ENCODE measurements at places on chromosomes 1 and 21.

DNA sequence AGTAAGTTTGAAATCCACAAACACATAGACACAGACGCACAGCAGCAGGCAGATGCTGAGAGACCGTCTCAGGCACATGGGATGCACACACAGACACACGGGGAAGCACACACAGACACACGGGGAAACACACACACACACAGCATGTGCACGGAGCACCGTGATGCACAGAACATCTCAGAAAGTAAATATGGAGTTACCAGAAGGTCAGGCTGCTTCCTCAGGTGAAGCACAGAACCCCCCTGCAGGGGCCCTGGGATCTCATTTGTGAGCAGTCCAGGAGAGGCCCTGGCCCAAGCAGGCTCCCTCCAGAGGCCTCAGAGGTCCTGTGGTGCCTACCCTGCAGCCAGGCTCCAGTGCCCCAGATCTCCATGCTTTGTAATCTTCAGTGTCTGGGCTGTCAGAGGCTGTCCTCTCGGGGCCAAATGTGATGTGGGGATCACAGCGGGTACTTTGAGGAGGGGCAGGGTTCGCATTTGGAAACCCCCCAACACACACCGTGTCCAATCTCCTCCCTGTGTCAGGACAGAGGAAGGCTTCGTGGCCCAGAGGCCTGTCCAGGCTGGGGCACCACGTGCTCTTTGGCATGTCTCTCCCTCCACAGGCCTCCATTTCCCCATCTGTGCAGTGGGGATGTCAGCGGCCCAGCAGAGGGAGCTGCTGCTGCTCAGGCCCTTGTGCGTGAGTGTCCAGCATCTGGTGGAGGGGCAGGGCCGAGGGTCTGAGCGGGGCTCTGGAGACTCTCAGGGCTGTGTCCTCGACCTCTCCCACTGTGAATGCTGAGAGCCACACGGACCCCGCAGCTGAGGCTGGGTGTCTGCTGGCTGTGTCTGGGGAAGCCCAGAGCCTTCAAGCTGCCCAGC, 23.0 kb upstream of the PRSS38 start:
- DNase-seq, result no peak

- no peak for DNase-seq
These were observed 442.1 kb upstream of the NR5A2 start for GRCh38 chr1:199585392-199585791.

DNA sequence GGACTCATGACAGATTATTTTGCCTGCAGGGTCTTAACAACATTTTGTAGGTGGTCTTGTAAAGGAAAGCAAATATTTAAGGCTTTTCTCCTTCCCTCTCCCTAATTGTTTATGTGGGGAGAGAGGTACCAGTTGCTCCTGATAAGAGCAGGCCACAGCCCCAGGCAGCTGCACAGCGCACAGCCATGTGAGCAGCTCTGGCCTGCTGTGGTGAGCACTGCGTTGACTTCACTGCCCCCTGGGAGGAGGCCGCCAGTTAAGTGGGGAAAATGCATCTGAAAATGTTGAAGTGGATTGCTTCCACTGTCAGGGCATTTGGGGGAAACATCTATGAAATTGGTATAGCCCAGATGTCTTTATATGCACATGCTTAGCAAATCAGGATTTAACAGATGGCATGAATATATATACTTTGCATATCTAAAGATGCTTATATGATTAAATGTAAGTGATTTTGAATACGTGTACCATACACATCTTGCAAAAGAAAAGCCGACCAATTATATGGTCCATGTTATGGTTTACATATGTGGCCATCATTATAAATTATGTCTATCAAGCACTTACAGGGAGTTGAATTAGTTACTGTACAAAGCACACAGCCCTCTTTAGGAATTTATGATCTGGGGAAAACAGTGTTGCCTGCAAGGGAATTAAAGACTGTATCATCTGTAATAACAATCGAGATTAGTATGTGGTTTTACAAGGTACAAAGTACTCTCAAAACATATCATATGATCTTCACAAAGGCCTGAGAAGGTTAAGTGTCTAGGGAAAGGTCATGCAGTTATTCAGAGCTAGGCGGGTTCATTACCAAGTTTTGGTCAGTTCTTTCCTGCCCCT, 132.1 kb downstream of the RHOU start:
- no peak for DNase-seq

GRCh38 chr1:203057911-203058675, 27.7 kb downstream of the MYOG start:
- no peak for DNase-seq

- no peak for DNase-seq
These were observed 16.7 kb downstream of the SPATA21 start for GRCh38 chr1:16420424-16421118.

DNA sequence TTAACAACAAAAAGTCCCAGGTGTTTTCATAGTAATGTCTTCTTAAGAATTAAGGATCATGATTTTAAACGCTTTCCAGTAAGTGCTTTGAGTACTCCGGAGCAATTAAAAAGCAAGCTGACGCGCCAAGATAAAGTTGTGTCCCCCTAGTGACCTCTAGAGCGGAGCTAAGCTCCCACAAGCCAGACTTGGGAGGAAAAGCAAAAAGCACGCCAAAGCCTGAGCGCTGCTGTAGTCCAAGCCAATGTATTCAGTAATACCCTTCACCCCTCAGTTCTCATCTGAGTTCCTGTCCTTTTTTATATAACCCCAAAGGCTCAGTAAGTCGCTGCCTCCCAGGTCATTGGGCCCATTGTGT, 3.5 kb upstream of the SLC44A5 start:
- DNase-seq, result no peak

- no peak for DNase-seq
These were observed 46.1 kb upstream of the KAZN start for GRCh38 chr1:14552246-14552965.

DNA sequence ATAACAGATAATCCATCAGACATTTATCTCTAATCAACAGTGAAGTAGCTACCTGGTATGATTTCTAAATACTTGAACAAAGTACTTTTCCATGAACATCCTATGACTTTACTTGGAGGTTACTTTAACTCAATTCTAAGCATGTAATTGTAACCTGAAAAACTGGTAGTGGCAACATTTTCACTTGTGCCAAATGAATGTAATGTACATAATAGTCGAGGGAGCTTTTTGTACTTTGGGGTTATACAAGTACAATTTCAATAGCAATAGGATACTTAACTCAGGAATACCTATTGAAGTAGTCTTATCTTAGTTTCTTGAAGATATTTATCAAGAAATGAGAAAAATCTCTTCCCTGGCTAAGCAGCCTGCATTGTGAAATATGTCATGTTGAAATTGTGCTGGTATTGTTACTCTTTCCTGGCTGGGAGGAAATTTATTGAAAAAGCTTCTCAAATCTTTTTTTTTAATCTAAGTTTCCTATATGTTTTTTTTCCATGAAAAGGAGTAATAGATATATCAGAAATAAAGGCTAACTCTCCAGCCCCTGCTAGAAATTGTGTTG, 33.7 kb upstream of the CACYBP start:
- DNase-seq, result no peak

DNA sequence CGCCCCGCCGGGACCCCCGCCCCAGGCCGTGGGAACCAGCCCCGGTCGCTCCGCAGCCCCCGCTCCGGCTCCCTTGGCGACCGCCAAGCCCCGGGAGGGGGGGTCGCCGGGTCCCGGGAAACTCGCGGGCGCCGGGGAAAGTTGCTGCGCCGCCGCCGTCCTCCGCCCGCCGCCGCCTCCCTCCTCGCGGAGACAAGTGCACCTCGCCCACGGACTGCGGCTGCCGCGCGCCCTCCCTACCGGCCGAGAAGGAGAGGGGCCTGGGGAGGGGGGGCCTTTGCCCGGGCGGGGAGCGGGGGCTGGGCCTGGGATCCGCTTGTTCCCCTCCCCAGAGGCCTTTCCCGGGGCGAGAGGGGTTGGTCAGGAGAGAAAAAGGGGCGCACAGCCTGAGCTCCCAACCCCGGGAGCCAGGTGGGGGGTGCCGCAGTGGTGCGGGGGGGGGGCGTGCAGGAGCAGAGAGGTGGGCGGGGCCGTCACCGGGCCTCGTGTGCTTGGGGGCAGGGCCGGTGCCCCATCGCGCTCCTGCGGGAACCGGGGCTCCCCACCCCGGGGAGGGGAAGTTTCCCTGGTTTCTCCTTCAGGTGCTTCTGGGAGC, 592 bp downstream of the AGRN start:
- peak; percentile 36 for DNase-seq

GRCh38 chr1:114345930-114346479, 165.0 kb downstream of the TRIM33 start:
- no peak for DNase-seq

DNA sequence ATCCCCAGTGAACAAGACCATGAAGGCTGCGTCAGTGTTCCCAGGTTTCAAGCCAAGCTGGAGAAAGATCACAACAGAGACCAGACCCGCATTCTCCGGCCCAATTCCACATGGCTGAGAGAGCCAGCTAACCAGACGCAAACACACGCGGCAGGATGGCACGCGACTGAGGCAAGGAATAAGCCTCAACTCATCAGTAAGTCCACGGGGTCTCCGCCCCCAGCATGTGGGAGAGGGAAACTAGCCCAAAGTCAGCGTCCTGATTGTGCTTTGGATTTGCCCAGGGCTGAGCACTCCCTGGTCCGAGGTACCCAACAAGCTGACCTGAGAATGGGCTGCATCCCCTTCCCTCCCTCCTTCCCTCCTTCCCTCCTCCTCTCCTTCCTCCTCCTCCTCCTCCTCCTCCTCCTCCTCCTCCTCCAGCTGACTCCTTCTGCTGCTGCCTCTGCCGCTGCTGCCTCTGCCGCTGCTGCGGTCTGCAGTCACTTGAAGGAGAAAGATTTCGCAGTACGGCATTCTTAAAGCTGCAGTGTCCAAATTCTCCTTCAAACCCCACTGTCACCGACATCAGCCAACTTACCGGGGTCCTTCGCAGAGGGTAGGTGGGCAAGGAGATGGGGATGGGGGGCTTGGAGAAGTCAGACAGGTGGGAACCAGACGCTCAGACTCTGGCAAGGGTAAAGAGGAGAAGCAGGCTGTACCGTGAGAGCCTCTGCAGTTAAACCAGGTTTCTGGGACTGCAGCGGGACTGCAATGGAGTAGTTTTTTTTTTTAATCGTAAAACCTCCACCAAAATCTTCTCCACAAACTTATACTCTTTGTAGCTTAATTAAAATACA, 33.0 kb upstream of the H6PD start:
- peak; percentile 35 for DNase-seq

- no peak for DNase-seq
These were observed 326.0 kb upstream of the RUNX1 start for GRCh38 chr21:35375115-35375514.

DNA sequence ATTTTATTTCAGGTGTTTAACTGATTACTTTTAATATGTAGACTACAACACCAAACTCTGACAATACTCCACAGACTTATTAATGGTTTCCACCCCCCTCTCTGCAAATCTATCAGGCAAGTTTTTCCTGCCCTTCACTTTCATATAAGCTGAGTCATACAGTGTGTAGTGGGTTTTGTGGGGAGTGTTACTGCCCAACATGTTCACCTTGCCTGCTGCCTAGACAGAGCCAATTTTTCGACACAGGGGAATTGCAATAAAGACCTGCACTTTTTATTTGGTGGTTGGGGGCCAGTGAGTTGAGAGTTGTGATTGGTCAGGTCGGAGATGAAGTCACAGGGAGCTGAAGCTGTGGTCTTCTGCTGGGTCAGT, 119.7 kb downstream of the PPIAL4G start:
- no peak for DNase-seq

- no peak for DNase-seq
These were observed 74.1 kb downstream of the GALNT2 start for GRCh38 chr1:230141021-230141648.

- DNase-seq, result no peak
These were observed 30.9 kb upstream of the SSX2IP start for GRCh38 chr1:84721152-84721551.

GRCh38 chr1:212678456-212679410, 20.9 kb downstream of the BATF3 start:
- no peak for DNase-seq

DNA sequence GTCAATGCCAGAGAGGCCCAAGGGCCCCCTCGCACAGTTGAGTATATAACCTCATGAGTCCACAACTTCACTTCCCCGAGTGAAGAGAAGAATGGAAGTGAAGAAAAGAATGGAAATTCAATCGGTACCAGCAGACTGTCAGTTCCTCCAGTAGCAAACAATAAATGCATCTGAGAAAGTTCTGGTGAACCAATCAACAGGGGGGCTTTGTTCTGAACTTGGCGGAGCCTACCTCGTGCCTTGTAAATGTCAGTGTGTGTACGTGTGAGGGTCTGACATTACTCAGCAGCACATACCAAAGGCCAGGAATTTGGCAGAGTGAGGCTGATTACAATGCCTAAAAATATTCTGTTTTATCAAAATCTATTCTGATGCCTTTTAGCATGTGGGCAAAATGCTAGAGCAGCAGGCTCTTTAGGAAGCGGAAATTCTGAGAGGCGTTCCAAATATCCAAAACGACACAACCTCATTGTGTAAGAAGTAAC, 238.5 kb downstream of the LTN1 start:
- no peak for DNase-seq

GRCh38 chr1:235075048-235075776, 53.4 kb downstream of the TOMM20 start:
- DNase-seq, result no peak

- no peak for DNase-seq
These were observed 130.5 kb upstream of the USH2A start for GRCh38 chr1:216553766-216554165.

DNA sequence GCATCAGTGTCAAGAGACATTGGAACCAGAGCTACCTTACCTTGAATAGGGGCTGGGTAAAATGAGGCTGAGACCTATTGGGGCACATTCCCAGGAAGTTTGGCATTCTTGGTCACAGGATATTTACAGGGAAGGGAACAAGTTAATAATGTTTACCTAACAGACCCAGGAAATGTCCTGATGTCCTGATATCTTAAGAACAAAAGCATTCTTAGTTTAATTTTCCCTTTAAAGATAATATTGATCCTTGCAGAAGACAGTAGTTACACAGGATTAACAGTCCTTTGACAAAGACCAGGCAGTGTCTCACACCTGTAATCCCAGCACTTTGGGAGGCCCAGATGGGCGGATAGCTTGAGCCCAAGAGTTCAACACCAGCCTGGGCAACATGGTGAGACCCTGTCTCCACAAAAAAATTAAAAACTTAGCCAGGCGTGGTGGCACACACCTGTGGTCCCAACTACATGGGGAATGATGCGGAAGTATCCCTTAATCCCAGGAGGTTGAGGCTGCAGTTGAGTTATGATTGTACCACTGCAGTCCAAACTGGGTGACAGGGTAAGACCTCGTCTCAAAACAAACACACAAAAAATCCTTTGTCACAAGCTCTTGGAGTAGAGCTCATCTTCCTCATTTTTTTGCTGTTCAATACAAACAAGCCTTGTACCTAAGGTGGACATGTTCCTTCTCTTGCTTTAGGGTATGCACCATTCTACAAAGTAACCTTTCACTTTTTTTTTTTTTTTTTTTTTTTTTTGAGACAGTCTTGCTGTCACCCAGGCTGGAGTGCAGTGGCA, 1.3 kb upstream of the TOMM20 start:
- DNase-seq, result no peak

DNA sequence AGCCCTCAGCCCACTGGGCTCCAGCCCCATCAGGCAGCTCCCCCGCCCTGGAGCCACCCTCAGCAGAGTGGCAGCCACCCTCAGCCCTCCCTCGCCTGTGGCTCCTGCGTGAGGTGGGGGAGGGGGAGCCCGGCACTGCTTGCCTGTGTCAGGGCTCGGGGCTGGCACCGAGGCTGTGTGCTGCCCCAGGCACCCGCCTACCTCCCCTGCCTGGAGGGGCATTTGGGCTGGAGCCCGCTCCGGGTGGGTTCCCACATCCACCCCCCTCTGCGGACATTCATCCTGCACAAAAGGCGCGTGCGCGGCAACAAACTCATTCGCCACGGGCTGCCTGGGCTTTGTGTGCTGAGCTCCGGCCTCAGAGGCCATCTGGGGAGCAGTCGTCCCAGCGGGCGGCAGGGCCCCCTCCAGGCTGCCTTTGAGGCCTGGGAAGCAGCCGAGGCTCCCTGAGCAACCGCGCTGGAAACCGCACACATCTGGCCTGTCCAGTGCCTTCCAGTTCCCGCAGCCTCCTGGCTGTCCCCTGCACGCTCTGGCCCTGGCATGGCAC, 12.6 kb upstream of the TNFRSF14 start:
- DNase-seq, result no peak
